ENCODE measurements at places on chromosomes 4 and X.
A peak's percentile ranks its signal among the peaks of the same experiment; 100 is the strongest.

GRCh38 chrX:136453771-136454170 is 34.0 kb upstream of the BRS3 start:
- no peak for DNase-seq

DNA sequence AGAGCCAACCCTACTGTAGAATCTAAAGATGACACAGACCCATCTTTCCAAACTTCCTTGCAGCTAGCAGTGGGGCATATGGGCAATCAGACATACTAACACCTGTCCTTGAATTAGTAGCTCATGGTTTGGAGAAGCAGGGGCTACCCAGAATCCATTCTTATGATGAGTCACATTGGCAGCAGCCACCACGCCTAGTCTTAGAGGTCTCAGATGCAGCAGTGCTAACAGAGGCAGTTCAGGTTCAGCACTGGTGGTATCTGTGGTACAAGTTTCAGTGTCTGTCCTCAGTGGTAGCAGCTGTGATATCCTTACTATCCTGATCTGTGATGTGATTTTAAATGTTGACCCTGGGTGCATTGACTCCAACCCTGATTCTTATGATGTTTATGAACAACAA is 68.1 kb downstream of the FRMPD4 start:
- DNase-seq: no peak

- DNase-seq: no peak
Measured at GRCh38 chr4:86896596-86896995, 4.4 kb upstream of the C4orf36 start.

DNA sequence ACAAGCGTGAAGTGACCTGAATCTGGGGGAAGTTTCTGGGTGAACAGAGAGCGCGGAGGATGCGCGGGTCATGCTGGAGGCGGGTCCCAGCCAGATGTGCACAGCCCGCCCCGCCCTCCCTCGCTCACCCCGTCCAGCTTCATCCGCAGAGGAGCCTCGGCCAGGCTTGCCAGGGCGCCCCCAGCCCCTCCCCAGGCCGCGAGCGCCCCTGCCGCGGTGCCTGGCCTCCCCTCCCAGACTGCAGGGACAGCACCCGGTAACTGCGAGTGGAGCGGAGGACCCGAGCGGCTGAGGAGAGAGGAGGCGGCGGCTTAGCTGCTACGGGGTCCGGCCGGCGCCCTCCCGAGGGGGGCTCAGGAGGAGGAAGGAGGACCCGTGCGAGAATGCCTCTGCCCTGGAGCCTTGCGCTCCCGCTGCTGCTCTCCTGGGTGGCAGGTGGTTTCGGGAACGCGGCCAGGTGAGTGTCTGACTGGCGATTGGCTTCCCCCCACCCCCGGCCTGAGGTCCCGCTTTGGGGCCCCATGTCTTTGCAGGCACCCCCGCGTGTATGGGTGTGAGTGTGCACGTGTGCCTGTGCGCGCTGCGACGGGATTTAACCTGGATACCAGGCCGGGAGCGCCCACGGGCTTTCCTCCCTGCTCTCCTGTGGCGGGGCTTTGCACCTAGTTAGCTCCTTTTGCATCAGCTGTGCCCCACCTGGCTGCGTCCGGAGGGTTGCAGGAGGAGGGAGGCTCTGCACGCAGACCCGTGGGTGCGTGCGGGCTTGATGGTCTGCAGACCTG is at the start of gene EGFL6:
Gene EGFL6, plus strand, starts transcription at position 123 of the 782 bp plus-strand sequence. Its CDS starts 261 bp downstream, at position 384.
- no peak for DNase-seq

DNA sequence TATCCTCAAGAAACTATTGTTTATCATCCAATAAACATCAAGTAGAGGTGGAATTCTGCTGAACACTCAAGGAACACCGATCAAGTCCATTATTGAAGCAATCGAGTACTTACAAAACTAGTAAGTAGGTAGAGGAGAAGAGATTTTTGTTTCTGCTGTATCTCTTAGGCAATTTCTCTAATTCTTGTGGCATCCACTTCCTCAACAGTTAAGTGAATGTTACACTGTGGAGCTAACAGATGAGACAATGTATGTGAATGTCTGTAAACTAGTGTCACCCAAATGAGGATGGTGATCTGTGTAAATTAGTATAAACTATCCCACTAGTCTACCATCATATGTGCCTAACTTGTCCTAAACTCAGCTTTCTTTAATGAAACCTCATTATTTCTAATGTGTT is 261.6 kb downstream of the ARHGAP24 start:
- no peak for DNase-seq

GRCh38 chrX:31117266-31117665 is 45.4 kb upstream of the FTHL17 start:
- DNase-seq: no peak

DNA sequence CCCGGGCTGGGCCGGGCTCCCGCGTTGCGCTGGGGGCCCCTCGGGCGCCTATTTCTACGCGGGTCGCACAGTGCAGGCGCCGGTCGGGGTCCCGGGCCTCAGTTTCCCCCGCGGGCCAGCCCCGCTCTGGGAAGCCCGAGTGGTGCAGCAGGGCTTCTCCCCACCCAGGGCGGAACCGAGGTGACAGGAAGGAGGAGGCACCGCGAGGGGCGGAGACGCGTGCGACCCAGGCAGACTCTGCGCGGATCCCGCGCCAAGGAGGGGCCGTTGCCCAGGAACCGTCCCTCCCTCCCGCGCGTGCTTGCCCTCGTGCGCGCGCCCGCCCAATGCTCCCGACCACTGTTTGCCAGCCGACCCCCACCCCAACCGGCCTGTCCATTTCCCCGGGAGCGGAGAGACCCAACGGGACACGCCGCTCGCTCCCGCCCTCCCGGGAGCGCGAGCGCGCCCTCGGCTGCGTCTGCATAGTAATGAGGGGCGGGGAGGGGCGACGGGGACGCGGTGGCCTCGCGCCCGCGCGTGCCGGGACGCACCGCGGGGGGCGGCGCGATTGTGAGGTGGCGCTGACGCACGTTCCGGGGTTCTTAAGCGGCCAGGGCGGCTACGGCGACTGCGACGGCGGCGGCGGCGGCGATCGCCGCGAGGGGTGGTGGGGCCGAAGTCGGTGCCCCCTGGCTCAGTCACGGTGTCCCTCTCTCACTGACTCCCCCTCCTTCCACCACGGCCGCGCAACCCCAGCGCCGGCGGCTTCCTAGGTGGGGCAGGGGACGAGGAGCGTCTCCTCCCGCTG is at the start of gene CPEB2:
Gene CPEB2, plus strand, starts transcription at position 613 of the 790 bp plus-strand sequence. CDS start 193 bp downstream, outside the sequence.
- DNase-seq: peak; percentile 92

DNA sequence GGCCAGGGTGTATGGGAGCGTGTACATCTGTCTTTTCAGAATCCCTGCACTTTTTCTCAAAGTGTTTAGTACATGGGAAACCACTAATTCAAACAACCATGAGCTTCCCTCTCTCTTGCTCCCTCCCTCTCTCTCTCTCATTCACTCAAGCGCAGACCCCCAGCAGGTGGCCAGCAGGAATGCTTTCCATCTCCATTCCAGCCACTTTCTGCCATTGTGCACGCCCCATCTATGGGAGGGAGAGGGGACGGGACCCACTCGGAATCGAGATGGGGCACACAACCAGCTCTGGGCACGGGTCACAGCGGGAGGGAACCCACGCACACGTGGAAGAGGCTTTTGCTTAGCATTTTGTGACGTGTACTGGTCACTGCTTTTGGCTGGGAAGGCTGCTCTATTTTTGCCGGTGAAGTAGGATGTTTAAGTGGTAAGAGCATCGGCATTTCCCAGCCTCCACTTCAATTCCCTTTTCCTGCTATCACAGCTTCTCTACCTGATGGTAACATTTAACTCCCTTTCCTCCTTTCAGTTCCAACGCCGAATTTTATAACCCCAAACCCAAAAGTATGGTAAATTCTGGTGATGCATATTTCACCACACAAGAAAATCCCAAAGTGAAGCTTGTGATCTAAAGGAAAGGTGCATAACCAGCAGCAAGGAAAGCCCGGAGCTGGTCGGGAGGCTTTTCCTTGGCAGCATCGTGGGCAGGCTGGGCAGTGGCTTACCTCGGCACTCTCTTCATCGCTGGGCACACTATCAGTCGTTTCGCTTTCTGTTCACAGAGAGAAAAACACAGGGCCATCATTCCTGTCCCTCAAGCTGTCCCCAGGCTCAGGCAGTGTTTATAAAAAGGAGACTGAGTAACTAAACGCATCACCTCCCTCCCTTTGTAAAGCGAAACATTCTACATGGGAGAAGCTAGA is 84.1 kb downstream of the IRF2 start:
- DNase-seq: no peak
